ENCODE measurements at places on chromosomes 13 and 19.
A peak's percentile ranks its signal among the peaks of the same experiment; 100 is the strongest.

GRCh38 chr13:60484865-60485264, 87.8 kb downstream of the TDRD3 start:
- DNase-seq = no peak

DNA sequence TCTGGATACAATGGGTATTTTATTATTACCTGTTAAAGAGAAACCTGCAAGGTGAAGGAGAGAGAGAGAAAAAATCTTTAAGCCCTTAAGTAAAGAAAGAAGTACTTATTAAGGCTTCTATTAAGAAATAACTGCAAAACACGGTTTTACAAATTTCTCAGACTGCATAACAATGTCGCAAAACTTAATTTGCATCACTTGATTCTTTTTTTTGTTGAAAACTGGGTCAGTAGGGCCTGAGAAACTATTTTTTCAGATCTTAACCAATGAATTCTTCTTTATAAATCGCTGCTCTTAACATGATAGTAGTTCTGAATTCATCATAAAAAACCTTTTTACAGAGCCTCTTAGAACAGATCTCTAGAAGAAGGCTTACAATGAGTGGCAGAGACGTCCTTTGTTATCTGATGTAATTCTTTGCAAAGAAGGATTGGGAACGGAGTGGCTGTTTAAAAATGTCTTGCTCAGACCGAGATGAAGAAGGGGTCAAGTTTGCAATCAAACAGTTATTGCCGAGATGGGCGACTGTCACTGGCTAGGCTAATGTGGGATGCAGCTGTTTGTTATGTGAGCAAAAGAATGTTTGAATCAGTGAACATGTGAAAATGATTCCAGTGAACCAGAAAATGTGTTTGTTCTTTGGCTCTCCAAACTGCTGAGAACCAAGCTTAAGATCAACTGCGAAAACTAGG, 76.3 kb downstream of the ZNF536 start:
- no peak for DNase-seq

- DNase-seq = peak; percentile 55
These were observed 16.9 kb downstream of the FAM187B start for GRCh38 chr19:35211545-35212230.

- DNase-seq = no peak
These were observed 116.0 kb downstream of the SOX1 start for GRCh38 chr13:112182846-112183531.

DNA sequence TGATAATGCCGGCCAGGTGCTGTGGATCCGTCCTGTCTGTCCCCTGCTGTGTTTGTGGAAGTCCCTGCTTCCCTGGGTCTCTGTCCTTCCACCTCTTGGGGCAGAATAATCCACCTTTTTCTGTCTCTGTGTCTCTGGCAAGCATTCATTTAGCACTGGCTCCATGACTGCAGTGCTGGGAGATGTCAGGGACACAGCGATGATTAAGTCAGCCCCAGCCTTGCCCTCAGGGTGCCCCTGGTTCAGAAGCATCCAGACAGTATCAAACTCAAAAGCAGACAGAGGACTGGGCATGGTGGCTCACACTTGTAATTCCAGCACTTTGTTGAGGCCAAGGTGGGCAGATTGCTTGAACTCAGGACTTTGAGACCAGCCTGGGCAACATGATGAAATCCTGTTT, 1.5 kb downstream of the HIPK4 start:
- DNase-seq = no peak

- no peak for DNase-seq
These were observed 12.1 kb upstream of the GPR4 start for GRCh38 chr19:45613926-45614725.

GRCh38 chr13:46603165-46603603, 50.2 kb downstream of the LRCH1 start:
- DNase-seq = no peak

- no peak for DNase-seq
These were observed 27.9 kb downstream of the ENOX1 start for GRCh38 chr13:43758834-43759233.

DNA sequence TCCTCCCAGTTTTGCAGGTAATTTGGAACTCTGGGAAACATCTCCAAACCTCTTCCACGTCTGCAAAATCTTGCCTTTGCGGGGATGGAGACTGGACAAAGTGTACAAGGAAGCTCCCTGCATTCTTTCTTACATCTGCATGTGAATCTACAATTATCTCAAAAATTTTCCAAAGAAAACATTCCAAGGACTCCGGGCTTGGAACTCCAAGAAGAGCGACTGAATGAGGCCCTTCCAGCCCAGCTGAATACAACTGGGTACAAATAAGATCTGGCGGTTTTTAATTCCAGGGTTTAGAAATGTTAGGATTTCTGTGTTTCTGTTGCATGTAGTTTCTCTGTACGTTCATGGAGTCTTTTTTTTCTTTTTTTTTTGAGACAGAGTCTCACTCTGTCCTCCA, 28.5 kb downstream of the EXOC3L2 start:
- no peak for DNase-seq

DNA sequence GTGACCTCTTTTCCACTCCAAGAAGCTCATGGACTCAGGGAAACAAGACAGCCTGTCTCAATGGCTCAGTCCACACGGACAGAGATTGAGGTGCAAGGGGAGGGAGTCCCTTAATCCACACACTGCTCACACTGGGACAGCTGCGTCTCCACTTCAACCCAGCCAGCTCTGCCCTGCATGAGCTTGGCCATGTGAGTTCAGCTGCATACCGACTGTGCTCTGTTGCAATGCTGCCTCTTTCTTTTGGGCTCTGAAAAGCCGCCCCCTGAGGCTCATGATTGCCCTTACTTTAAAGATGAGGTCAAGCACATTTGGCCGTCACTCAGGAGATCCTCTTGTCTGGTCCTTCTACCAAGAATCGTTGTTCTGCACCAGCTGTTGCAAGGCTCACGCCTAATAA, 64.8 kb upstream of the KCTD15 start:
- DNase-seq = no peak

DNA sequence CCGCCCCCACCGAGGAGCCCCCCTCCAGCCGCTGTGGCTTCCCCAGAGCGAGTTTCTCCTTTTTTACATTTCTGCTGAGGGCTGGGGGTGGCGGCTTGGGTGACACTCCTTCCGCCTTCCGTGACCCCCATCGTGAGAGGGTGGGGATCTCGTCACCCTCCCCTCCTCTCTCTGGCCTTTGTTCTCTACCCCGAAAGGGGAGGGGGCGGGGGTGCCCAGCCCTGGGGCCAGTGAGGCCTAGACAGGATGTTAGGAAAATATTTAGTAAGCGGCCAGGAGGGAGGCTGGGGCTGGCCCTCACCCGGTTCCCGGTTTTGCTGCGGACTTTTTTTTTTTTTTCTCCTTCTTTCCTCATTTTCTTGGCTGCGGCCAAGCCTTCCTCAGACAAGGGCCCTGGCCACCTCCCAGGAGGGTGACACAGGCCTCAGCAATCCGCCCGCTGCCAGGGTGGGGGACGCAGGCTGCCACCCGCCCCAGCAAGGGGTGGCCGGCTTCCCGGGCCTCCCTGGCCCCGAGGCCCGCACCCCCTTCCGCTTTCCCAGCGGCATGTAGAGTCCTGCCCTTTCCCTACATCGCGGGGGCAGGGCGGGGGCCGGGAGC, 3.9 kb downstream of the MIDN start:
- peak; percentile 97 for DNase-seq

GRCh38 chr13:114043421-114044053, 69.7 kb upstream of the C13orf46 start:
- peak; percentile 79 for DNase-seq

DNA sequence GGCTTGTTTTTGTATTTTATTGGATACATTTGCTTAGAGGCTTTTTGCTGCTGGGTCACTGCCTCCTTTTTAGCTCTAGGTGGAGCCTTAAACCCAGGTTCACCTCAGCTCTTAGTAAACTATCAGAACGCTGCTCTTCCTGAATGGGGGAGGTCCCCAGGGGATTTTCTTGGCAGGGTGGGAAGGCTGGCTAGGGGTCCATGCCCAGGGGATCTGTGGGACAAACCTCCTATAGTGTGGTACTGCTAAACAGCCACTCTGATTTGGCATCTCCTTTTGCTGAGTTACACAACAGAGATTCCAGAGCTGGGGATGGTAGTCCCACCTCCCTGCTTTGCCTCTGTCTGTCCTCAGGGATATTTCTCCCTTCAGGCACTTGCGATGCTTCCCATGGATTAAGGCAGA, 204.9 kb downstream of the ZIC5 start:
- no peak for DNase-seq

DNA sequence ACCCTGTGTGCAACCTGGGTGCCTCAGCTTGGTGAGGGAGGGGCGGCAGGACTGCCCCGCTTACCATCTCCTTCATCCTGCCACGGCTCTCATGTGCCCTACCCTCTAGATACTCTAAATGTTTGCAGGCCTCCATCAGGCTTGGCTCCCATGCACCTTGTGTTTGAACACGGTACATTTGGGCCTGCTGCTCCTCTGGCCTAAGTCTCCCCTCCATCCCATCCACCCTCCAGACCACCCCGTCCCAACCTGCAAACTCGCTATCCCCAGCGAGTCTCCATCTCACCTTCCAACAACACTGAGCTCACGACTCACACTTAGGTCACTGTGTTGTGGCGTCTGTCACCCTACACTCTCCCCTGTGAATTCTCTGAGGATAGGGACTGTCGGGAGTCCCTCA, 274.2 kb downstream of the TEX29 start:
- DNase-seq = no peak

GRCh38 chr19:55623130-55623529, 1.2 kb downstream of the ZNF784 start:
- no peak for DNase-seq

GRCh38 chr13:41681587-41681986, 224.2 kb downstream of the RGCC start:
- DNase-seq = no peak

DNA sequence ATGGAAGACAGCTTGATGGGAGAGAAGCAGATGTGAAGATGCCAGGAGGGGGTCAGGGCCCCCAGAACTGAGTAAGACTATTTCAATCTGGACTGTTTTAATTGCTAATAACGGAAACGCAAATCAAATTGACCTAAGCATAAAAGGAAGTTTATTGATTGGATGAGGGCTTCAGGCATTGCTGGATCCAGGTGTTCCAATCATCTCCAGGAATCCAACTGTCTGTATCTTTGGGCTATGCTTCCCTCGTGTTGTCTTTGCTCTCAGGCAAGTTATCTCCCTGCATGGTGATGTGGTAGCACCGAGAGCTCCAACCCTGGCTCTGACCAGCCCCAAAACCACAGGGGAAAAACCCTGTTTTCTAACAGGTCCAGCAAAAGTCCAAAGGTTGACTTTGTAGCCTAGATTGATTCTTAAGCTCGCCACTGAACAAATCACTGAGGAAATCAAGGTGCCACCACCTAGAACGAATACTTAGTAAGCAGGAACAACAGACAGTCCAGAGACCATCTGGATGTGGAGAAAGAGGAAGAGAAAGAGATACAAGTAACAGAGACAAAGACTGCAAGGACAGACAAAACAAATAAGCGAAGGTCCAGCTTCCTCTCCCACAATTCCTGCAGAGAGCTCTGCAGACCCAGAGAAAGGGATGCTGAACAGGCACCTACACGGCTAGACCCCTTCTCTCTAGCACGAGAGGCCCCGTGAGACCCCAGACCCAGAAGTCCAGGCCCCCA, 1.2 kb upstream of the C19orf81 start:
- no peak for DNase-seq

DNA sequence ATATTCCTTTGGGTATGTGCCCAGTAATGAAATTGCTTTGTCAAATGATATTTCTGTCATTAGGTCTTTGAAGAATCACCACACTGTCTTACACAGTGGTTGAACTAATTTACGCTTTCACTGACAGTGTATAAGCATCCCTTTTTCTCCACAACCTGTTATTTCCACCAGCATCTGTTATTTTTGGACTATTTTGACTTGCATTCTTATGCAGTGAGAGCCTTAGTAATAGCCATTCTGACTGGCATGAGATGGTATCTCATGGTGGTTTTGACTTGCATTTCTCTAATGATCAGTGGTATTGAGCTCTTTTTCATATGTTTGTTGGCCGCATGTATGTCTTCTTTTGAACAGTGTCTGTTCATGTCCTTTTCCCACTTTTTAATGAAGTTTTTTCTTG, 92.0 kb upstream of the SPATA13 start:
- DNase-seq = no peak

Data from ascending aorta (tissue), 2 donors.